ENCODE measurements at places on chromosomes 12 and 14.

DNA sequence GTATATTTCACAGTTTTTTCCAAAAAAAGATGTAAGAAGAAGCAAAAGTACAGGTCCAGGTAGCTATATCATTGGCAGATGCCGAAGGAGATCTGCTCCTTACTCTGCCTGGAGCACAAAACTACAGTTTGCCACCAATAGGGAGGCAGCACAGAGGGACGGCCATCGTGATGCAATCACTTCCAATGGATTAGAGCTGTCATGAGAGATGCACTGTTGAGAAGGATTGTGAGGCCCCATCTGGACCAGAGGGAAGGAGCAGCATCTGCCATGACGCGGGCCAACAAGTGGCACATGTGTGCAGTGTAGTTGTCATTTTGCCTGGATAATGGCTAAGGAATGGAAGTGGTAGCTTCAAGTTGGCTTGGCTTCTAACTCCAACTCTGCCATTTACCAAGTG is 318.8 kb upstream of the FKBP4 start:
- DNase-seq: no peak

DNA sequence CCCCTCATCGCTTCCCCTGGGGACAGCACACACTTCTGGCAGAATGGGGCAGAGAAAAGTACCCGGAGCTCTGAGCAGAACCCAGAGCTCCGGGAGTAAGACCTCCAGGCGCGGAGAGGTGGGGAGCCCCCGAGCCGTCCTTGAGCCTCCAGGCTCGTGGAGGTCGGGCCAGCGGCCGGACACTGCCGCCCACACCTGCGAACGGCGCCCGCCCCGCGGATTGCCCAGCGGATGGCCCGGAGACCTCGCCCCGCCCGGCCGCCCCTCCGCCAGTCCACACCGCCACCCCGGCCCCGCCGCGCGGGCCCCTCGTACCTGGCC is 344 bp downstream of the SPTLC2 start:
- DNase-seq: no peak

DNA sequence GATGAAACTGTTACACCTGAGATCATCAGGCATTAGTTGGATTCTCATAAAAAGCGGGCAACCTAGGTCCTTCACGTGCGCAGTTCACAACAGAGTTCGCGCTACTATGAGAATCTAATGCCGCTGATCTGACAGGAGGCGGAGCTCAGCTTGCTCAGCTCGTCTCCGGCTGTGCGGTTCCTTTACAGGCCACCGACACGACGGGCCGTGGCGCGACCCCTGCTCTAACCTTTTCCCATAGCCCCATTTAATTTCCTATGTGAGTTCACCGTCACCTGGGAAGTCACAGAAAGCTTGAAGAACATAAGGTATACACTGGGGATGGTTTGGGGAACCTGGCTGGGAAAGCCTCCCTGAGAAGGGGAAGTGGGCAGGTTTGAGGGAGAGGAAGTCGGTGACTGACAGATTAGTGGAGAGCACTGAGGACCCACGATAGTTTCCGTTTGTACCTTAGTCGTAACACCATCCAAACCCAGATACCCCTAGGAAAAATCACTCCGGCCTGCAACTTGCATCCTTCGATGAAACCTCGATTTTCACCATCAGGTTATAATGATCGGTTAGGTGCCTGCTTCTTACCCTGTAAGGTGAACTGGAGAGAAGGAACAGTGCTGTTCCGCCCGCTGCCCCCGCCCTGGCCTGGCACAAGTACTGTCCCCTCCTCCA is 2.8 kb upstream of the AAAS start:
- DNase-seq: peak; percentile 36

- DNase-seq: no peak
Observed at GRCh38 chr14:57938533-57938932, 72.6 kb upstream of the SLC35F4 start.

GRCh38 chr12:92764831-92765230 is 62.0 kb downstream of the PLEKHG7 start:
- no peak for DNase-seq

- DNase-seq: no peak
Observed at GRCh38 chr12:76852106-76852505, 26.7 kb downstream of the CSRP2 start.

DNA sequence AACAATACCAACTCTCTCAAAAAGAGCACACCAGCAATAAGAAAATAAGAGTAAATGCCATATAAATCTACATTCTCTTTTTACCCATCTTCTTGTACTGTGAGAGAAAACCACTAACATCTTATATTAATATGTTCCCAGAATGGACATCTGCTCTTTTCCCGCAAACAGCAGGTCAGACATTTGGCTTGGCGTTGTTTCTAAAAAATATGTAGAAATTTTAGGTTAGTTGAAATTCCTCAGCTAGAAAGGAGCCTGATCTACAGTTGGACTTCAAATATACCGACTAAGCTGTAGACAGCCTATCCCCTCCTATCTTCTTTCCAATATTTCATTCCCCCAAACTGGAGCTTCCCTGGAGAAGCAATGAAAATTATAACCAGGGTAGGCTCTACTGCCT is 88.7 kb downstream of the PPP2R5E start:
- no peak for DNase-seq

- DNase-seq: no peak
Observed at GRCh38 chr14:69458350-69458749, 26.2 kb upstream of the PLEKHD1 start.

GRCh38 chr12:71524626-71525025 is 85.0 kb downstream of the LGR5 start:
- DNase-seq: no peak

GRCh38 chr12:68749861-68750260 is 3.9 kb downstream of the SLC35E3 start:
- no peak for DNase-seq

DNA sequence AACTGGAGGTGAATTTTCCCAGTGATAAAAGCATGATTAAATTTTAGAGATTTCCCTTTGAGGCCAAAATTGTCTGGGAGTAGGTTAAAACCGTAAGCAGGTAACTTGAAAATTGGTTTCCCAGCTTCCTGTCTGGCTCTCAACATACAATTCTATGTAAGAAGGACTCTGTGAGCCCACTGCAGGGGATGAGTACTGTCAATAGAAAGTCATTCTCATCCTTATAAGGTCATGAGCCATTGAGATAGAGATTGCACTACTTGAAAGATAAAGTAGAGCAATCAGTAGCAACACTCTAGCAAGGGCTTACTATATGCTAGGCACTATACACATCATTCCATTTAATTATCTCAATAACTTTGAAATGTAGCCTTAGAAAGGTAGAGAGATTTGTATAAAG is 225.6 kb upstream of the HMGA2 start:
- no peak for DNase-seq

- DNase-seq: no peak
Observed at GRCh38 chr12:80791863-80792262, 75.2 kb downstream of the MYF5 start.

DNA sequence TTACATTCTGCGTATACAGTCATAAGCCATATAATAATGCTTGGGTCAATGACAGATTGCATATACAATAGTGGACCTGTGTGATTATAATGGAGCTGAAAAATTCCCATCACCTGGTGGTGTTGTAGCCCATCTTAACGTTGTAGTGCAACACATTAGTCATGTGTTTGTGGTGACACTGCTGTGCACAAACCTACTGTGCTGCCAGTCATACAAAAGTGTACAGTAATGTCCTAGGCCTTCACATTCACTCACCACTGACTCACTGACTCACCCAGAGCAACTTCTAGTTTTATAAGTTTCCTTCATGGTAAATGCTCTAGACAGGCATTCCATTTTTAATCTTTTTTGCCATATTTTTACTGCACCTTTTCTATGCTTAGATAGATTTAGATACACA is 194.8 kb upstream of the SEL1L start:
- DNase-seq: no peak

GRCh38 chr14:92384461-92385133 is 61.6 kb downstream of the SLC24A4 start:
- DNase-seq: no peak

DNA sequence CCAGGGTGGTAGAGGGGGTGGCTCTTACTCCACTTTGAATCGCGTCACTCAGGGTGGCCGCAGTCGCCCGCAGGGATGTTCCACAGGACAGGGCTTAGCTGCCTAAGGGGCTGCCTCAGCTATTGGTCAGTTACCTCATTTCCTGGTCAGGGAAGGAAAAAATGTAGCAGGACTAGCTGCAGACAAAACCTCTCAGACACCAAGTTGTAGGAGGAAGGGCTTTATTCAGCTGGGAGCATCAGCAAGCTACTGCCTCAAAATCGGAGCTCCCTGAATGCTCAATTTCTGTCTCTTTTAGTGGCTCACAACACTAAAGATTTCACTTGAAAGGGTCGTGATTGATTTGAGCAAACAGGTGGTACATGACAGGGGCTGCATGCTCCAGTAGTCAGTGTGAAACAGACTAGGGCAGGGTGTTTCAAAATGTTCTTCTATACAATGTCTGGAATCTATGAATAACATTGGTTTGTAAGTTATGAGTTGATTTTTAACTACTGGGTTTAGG is 6.4 kb upstream of the CLEC6A start:
- no peak for DNase-seq

DNA sequence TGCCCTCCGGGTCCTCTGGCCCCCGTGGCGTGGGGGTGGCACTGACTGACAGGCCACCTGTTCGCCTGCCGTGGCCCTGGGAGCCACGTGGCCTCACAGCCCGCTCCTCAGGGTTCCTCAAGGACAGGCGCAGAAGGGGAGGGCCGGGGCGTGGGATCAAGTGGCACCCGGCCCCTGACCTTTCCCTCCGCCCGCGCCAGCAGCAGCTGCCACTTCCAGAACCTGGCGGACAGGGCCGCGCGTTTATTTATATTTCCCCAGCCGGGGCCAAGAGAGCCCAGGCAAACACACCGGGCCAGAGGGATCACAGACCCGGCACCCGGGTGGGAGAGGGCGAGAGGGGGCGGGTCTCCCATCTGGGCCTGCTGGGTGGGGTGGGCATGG is 92.6 kb downstream of the RFLNA start:
- DNase-seq: no peak

DNA sequence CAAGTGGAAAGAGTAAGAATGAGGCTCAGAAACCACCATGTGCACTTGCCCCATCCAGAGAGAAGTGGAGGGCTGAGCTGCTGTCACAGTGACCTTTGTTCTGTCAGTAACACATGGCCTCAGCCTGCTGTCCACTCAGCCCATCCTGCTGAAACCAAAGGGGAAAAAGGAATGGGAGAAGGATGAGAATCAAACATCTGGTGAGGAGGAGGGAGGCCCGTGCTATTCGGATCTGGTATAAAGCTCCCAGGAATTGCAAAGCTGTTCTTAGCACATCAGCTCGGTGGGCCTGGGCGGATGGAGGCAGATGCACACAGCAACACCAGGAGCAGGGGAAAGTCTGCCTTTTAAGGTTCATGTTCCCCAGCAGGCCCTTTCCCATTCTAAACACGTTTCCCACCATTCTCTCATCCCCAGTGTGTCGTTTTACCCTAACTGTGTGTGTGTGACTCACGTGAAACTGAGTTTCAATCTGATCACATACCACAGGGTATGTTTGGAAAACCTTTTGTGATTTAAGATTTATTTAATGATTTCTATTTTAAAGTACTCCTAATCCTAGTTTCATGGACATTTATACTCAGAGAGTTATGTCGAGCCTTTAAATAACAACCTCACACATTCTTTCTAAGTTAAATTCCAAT is 36.8 kb downstream of the RTRAF start:
- no peak for DNase-seq

- no peak for DNase-seq
Observed at GRCh38 chr12:10705655-10706054, 17.5 kb downstream of the YBX3 start.

DNA sequence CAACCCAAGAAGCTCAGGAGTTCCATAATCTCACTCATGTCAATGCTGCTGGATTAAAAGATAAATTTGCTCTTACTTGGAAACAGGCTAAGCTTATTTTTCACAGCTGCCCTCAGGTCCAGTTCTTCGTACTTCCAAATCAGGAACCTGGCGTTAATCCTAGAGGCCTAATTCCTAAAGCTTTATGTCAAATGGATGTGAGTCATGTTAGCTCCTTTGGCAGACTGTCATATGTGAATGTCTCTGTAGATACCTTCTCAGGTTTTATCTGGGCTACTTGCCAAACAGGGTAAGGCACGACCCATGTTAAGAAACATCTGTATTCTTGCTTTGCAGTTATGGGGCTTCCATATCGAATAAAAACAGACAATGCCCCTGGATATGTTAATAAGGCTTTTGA is 504.6 kb downstream of the ALG10 start:
- DNase-seq: no peak

DNA sequence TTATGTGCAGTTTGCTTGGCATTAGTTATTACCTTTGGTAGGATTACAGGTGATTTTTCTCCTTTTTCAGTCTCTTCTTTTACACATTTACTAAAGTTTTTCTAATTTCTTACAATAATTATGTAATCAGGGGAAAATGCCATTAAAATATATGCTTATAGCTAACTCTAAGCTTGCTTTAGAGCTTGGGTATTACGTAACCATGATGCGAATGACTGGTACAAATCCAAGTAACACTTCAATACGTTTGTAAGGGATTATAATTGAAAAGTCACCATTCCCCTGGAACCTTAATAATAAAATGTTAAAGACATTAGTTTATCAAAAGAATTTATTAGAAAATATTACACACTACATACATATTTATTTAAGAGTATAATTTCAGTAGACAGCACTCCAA is 71.6 kb downstream of the SCAF11 start:
- DNase-seq: no peak

GRCh38 chr14:76759589-76759988 is 1.7 kb upstream of the VASH1 start:
- DNase-seq: no peak

DNA sequence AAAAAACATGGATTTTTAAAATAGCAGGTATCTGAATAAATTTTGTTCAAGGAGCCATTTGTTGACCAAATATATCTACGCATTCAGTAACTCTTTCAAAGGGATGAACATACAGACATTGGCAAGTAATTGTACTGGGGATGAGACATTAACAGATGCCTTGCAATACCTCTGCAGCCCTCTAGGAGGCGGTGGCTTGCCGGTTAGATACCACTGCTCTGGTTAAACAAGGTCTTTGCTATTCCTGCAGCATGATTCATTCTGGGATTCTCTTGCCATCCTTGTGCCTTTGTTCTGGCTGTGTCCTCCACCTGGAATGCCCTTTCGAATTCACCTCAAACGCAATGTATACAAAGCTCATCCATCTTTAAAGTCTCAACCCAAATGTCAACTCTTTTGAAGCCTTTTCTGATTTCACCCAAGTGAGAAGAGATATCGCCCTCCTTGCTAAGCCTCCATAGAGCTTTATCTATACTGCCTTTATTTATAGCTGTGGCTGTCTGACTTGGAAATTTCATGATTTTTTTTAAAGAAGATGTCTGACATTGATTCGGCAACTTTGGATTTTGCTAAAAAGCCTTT is 131.0 kb upstream of the SRRM4 start:
- DNase-seq: peak; percentile 1

DNA sequence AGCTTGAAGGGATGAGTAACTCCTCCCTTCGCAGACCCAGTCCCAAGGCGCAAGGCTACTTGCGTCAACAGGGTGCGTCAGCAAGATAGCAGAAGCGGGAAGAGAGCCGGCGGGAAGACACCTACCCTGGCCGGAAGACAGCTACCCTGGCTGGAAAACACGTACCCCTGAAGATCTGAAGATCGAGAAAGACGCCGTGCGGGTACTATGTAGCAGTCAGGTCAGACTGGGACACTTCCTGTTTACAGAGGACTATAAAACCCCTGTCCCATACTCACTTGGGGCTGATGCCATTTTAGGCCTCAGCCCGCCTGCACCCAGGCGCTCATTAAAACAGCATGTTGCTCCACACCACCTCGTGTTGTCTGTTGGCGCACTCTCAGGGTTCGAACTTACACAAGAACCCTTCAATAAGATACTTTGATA is 80.9 kb downstream of the ABCD2 start:
- DNase-seq: no peak
